NCI-H1105 (cell line): ENCODE measurements at places on chromosomes 7 and 10.

GRCh38 chr10:44045020-44045419, 339.9 kb downstream of the CXCL12 start:
- no peak for DNase-seq

DNA sequence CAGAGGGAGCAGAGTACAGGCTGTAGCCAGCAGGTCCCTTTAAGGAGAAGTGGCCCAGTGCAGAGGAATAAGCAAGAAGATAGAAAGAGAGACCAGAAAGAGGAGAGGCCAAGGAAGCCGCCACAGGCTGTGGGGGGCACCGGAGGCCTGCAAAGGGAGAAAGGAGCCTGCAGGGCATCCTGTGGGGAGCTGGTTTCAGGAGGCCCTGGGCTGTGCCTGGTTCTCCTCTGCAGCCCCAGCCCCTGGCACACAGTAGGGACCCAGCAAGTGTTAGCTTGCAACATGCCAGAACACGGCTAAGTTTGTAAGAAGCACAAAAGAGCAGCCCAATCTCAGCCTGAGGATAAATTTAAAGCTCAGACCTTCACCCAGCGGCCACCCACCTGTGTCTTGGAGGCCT, 12.3 kb upstream of the C10orf71 start:
- DNase-seq: no peak

GRCh38 chr10:132173185-132173584, 13.6 kb upstream of the DPYSL4 start:
- DNase-seq: no peak

DNA sequence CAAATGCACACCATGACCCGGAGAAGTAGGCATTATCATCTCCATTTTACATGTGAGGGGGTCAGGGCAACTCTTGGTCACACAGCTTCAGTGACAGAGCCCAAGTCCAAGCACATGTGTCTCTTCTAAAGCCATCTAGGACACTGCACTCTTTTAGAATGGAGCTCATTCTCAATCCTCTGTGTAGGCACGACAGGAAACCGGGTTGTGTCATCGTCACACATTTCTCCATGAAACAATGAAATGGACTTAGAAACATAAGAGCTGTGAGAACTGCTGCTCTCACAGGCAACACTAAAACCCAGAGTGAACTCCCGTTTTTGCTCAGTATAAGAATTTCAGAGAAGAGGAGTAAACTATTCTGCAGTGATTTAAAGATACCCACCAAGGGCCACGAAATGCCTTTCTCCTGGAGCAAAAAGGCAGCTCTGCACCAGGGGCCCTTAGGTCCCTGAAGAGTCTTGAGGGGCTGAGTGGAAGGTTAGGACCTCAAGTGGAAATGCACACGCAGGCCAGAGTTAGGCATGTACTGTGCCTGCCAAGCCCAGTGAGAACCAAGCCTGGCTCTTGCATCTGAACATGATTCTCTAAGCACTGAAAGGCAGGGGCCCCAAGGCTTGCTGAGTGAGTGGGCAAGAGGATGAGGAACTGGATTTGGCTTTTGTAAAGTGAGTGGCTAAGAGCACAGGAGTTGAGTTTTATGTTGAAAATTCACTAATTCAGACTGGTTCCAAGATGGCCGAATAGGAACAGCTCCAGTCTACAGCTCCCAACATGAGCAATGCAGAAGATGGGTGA, 13.3 kb downstream of the ALOX5 start:
- DNase-seq: no peak

DNA sequence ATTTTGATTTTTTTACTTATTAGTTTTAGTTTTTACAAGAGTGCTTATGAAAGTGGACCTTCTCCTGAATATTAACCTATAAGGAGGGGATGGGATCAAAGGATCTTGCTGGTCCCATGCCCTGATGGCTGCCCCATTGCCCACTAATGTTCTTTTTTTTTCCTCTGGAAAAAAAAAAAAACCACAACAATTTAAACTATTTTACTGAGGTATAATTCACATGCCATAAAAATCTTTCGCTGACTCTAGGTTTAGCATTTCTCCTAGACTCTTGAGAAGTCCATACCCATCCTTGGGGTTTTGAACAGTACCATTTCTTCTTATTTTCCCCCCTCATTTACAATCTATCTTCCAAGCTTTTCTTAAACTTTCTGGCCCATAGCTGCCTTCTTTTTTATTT, 481.8 kb downstream of the TFEC start:
- DNase-seq: no peak

GRCh38 chr7:140478246-140479061, 851 bp downstream of the MKRN1 start:
- DNase-seq: peak; percentile 37

DNA sequence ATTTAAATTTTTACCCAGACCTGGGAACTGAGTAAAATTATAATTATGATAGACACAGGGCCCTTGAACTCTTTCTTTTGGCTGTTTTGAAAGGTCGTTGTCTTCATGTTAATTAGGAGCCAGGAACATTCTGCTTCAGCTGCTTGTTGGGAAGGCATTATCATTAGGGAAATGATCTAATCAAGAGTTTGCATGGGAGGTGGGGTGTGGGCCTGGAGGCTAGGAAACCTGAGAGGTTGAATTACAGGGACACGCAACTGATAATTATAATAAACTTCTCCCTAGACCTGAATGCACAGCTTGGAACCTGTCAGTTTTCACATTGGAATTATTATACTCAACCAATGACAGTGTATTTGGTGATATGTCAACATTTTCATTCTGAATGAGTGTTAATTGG, 237.7 kb downstream of the CACNB2 start:
- DNase-seq: peak; percentile 41

GRCh38 chr10:131788386-131788785, 112.4 kb upstream of the PPP2R2D start:
- no peak for DNase-seq

DNA sequence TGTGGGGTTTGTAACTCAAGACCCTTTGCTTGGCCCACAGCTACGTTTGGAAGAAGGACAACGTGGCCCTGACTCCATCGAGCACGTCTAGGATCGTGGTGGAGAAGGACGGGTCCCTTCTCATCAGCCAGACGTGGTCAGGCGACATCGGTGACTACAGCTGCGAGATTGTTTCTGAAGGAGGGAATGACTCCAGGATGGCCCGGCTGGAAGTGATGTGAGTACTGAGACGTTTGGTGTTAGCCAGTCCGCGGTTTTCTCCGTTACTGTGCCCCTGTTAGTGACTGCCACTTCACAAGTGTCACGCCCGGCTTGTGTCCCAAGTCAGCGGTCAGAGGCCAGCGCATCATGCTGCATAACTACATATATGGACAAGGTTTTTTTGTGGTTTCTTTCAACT, 673.3 kb downstream of the SDK1 start:
- DNase-seq: no peak

GRCh38 chr10:63699785-63700613, 178.8 kb downstream of the REEP3 start:
- no peak for DNase-seq

DNA sequence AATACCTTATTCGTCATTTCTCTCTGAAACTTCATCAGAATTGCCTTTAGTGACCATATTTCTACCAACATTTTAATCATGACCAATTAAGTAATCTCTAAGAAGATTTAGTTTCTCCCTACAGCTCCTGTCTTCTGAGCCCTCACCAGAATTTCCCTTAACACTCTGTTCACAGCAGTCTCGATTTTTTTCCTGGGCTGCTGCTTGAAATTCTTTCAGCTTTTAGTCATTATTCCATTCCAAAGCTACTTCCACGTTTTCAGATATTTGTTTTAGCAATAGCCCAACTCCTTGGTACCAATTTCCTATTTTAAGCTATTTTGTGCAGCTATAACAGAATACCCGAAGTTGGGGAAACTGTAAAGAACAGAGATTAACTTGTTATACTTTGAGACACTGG, 192.4 kb upstream of the DKK1 start:
- DNase-seq: no peak

GRCh38 chr10:131119626-131120355, 191.7 kb downstream of the TCERG1L start:
- no peak for DNase-seq

DNA sequence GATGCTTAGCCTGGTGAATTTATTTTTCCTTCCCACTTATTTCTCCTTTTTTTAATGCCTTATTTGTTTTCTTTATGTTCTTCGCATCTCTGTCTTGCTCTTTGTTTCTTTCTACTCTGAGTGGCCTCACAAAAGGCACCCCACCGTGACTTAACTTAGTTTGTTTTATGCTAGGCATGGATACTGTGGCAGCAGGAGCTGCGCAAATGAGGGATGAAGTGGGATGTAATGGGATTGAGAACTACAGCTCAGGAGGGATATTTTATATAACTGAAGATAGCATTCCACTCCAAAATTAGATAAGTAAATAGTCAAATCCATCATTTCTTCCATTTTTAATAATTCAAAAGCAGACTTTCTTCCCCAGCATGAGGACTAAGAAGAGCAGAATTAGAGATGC, 1.7 kb upstream of the CACNA2D1 start:
- no peak for DNase-seq

DNA sequence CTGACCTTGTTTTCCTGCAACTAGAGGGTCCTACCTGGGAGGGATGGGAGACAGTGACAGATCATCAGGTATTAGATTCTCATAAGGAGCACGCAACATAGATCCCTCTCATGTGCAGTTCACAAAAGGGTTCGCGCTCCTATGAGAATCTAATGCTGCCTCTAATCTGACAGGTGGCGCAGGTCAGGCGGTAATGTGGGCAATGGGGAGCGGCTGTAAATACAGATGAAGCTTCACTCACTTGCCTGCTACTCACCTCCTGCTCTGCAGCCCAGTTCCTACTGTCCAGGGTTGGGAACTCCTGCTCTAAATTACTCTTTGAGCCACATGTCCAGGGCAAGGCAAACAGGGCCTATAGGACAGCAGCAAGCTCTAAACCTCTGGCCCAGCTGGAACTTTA, 46.2 kb downstream of the GFRA1 start:
- DNase-seq: no peak

- DNase-seq: no peak
Observed at GRCh38 chr10:127945341-127945758, 38.4 kb downstream of the PTPRE start.

DNA sequence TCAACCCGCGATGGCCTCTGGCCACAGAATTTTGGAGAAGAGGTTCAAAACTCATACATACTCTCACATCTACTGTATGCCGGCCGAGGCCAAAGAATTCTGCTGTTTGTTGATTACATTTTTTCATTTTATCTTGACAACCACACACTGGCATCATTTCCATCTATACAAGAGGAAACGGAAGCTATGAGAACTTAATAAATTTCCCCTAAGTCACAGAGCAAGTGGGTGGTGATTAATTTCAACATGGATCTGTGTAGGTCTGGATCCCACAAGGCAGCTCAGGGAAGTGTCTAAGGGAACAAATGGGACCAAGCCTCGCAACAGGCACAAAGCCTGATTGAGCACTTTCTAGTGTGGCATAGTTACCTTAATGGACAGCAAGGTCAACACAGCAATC, 18.0 kb downstream of the ELMO1 start:
- no peak for DNase-seq

DNA sequence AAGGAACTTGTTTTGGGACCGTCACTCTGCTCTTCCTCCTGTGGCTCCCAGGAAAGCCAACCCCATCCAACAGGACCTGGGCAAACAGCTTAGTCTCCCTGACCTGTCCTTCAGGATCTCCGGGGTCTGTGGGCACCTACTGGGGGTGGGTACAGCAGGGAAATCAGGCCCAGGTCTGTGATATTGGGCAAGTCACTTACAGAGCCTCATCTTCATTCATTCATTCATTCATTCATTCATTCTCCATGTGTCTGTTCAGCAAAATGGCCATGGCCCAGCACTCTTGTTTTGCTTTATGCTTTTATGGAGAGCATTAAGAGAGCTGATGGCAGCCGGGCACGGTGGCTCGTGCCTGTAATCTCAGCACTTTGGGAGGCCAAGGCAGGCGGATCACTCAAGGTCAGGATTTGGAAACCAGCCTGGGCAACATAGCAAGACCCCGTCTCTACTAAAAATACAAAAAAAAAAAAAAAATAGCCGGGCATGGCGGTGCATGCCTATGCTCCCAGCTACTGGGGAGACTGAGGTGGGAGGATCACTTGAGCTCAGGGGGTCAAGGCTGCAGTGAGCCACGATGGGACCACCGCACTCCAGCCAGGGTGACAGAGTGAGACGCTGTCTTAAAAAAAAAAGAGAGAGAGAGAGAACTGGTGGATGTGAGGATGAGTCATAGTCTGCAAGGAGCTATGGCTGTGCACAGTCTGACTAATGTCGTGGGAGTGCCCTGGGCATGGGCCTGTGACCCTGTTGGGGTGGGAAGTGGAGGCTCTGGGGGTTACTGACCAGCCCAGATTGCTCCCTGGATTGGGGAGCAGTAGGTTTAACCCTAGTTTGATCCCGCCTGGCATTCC, 54.3 kb downstream of the CLIP2 start:
- DNase-seq: no peak

DNA sequence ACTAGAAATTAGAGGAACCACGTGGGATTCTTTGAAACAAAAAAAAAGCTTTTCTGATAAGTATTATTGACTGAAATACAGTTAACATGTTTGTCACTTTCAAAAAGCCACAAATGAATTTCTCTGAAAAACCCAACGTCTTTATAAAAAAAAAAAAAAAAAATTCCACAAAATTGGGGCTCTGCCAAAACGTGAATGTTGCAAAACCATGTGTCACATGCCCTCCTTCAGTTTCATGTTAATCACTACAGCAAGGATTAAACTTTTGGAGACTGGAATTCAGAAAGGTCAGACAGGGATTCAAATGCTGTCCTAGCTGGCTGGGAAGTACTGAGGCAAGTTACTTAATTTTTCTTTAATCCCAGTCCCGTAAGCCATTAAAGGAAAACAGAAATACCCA, 278.0 kb upstream of the KLF14 start:
- no peak for DNase-seq

- no peak for DNase-seq
Observed at GRCh38 chr10:112376396-112376790, 2.5 kb downstream of the ACSL5 start.

DNA sequence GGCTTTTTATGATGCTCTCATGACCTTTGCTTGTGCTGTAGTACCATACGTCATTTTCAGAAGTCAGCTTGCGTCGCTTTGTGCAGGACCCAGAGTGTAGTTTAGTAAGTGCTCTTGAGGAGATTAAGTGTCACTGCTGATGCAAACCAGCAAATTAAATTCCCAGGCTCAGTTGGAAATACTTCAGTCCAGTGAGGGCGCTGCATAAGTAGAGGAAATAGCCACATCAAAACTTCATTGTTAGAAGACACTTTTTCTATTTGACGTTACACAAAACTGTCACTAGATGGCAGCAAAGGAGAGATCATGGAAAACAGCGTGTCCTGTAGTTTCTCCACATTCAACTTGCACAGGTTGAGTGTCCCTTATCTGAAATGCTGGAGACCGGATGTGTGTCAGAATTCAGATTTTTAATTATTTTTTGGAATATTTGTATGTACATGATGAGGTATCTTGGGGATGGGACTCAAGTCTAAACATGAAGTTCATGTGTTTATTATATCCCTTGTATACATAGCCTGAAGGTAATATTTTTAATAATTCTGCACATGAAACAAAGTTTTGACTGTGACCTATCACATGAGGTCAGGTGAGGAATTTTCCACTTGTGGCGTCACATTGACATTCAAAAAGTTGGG, 7.9 kb downstream of the ZNF22 start:
- peak; percentile 55 for DNase-seq
